ENCODE measurements at places on chromosomes 16 and 17.

DNA sequence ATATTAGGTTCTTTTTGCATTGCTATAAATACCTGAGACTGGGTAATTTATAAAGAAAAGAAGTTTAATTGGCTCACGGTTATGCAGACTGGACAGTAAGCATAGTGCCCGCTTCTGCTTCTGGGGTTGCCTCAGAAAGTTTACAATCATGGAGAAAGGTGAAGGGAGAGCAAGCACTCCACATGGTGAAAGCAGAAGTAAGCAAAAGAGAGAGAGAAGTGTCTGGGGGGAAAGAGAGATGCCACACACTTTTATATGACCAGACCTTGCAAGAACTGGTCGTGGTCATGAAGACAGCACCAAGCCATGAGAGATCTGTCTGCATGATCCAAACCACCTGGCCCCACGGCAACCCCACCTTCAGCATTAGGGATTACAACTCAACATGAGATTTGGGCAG, 45.4 kb downstream of the KCNJ16 start:
- no peak for DNase-seq

DNA sequence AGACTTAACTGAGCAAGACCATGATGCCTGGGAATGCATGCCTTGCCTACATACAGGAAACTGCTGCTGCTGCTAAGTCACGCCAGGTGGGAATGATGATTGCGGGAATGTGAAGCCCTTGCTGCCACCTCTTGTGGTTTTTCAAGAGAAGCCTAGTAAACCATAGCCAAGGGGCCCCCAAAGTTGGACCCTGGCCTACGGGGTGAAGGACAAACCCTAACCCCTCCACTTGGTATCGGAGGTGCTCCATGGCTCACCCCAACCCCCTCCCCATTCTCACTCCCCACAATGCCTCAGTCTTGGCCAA, 233.9 kb downstream of the ZNF423 start:
- DNase-seq = no peak

GRCh38 chr17:29135464-29135863, 44.7 kb downstream of the MYO18A start:
- DNase-seq = peak; percentile 20

- no peak for DNase-seq
Measured at GRCh38 chr17:79590523-79590860, 20.4 kb downstream of the RBFOX3 start.

DNA sequence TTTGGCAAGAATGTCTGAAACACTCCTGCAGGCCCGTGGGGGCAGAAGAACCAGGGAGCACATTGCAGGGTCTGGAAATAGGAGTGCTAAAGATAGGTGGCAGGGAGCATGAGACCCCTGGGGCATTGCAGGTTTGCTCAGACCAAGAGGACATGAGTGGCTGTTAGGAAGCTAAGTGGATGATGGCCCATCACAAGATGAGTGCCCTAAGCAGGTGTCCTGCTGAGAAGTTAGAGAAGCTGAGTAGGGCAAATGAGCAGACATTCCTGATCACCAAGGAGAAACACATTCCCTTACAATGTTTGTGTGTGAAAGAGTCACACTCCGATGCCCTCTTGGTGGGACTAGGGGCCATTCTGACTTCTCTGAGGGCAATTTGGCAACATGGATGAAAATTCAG, 9.9 kb downstream of the MLYCD start:
- DNase-seq = no peak

DNA sequence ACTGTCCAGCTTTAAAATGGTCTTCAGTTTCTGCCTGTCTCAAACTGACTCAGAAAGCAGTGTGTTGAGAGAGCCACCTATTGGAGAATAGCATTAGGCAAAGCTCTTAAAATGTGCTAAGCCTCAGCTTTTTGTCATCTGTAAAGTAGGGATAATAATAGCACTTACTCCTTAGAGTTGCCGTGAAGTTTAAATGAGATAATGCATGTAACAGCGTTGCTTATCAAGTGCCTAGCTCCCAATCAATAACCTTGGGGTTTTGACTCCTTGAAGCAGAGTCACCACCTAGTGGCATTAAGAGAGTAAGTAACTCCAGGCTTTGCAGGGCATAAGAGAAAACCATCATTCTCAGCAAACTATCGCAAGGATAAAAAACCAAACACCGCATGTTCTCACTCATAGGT, 163.3 kb downstream of the HS3ST2 start:
- DNase-seq = no peak

DNA sequence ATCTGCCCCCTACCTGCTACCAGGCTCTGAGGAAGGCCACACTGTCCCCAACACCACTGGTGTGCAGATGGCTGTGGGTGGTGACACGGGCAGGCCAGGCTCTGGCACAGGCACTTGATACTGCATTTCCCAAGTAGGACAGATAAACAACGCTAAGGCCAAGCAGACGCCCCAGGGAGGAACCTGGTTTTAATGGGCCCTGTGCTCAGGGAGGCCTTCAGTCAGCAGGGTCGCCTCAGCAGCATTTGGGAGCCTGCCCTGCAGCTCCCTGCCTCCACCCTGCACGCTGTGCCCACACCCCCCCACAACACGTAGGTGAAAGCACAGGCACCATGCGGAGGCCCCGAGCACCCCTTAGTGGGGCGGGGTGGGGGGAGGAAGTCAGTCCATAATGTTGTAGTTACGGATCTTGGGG, 3.3 kb upstream of the FASN start:
- no peak for DNase-seq

GRCh38 chr17:56610321-56610720, 16.8 kb downstream of the NOG start:
- DNase-seq = no peak

- no peak for DNase-seq
Measured at GRCh38 chr17:30031214-30031869, 85.3 kb upstream of the NSRP1 start.

GRCh38 chr16:83732536-83732935, 75.2 kb upstream of the HSBP1 start:
- no peak for DNase-seq

- no peak for DNase-seq
Measured at GRCh38 chr16:68324780-68325357, 14.1 kb downstream of the PRMT7 start.

GRCh38 chr16:63981639-63982038, 1140.2 kb downstream of the CDH11 start:
- DNase-seq = no peak

DNA sequence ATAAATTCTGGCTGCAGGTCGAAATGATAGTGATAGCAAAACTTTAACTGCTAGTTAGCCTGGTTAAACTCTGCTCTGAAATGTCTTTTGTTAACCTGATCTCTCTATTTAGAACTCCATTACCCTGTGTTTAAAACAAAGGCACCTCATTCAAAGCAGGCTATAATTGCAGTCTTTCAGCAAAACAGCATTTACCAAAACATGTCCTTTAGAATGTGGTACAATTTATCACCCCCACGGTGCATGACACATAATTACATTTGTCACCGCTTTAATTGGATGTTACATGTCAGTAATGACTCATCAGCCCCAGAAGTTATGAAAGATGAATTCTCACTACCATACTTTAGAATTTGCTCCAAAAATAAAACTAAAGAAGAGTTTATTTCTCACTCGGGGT, 295.4 kb downstream of the TOX3 start:
- DNase-seq = no peak

GRCh38 chr17:9230346-9230745, 209.0 kb downstream of the NTN1 start:
- DNase-seq = no peak

DNA sequence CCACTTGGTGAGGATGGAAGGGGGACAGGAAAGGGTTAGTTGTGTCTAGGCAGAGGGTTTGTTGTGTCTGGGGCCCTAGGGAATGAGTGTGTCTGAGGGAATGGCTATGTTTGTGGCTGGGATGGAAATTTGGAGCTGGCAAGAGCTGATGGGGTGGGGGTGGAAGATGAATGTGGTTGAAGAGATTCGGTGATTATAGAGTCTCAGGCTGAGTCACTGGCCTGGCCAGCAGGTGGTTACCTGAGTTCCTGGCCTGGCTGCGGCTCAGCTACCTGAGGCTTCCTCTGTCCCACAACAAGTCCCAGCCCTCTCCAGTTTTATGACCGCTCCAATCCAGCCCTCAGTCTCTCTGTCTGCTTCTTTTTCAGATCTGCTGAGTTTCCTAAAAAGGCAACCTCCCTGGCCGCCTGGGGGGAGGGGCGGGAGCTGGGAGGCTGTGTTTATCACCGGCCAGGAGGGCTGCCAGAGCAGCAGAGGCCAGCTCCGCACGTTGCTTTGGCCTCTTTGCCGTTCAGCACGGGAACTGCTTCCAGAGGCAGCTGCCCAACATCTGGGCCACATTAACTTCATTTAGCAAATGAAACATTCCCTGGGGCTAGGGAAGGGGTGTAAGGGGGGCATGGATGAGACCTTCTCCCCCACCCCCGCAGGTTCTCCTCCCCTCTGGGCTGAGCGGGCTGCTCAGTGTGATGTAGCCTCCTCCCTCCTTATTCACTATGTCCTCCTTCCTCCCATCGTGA, 21.8 kb downstream of the ITGB3 start:
- DNase-seq = no peak

GRCh38 chr17:27236717-27237315, 57.1 kb upstream of the WSB1 start:
- peak; percentile 82 for DNase-seq

DNA sequence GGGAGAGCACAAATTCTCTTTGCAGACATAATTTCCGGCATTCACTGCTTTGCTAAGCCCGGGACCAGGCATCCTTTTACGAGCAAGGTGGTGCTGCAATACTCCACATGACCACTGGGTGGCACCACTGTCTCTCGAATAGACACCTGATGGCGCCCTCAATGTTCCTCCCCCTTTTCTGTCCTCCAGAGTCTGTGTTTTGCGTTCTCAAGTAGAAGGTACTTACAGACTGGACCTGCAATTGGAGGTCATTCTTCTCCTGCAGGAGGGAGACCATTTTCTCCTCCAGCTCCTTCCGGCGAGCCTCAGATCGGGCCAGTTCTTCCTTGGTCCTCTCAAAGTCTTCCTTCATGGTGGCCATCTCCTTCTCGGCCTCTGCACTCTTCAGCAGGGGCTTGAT, 45.2 kb downstream of the MYH13 start:
- peak; percentile 86 for DNase-seq

- no peak for DNase-seq
Measured at GRCh38 chr17:80696456-80696855, 151.8 kb downstream of the RPTOR start.

GRCh38 chr17:46977348-46977747, 1.7 kb downstream of the RPRML start:
- DNase-seq = peak; percentile 20

DNA sequence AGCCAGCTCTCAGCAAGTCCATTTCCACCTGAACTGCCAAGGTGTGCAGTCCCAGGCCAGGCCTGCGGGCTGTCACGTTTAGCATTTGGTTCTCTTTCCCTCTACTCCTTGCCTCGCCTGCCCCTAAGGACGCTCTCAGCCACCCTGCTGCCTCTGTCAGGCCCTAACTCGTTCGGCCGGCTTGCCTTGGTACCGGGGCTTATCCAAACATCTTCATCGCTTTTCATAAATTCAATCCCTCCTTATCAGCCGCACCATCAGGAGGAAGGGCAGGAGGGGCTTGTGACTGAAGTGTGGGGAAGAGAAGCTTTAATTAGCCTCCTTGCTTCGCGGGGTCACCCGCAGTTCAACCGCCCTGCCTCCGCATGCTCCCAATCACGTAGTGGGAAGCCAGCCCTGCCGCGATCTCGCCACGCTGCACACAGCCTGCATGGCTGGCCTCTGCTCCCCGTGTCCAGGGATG, 231.1 kb downstream of the SOX9 start:
- DNase-seq = no peak

- DNase-seq = no peak
Measured at GRCh38 chr17:36024106-36024869, 6.5 kb upstream of the CCL23 start.

GRCh38 chr17:32876417-32877163, at the start of gene MYO1D:
Gene MYO1D (minus strand): TSS chr17:32877124. CDS start chr17:32876872, 252 bp downstream.
- peak; percentile 85 for DNase-seq

DNA sequence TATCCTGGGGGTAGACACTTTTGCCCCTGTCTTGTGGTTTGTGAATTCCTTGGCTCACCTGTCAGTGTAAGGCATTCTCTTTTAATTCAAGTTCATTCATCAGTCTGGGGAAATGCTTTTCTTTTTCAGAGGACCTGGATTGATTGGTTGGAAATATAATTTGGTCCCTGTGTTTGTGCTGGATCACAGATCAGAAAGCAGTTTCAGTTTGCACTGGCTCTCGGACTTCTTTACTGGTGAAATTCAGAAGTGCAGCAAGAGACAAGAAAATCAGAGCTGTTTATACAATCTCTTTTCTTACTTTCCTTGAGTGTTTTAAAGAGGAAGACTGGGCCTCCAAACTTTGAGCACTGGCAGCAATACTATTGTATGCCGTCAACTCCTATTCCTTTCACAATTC, 161.8 kb upstream of the KCNJ16 start:
- no peak for DNase-seq

DNA sequence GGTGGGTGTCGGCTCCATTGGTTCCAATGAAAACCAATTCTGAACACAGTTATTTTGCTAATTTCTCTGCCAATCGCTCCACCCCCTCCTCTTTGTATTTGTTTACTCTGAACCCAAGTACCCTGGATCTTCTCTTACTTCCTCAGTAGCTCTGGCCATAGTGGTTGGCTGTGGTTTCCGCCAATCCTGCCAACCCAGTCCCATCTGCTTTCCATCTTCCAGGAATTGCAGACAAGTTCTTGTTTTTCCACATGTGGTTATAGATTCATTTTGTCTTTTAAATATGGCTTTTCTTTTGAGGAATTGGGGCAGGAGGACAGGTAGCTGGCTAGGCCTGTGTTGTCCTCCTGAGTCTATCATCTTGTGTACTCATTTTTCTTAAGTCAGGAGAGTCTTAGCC, 92.0 kb downstream of the CYLD start:
- DNase-seq = no peak

DNA sequence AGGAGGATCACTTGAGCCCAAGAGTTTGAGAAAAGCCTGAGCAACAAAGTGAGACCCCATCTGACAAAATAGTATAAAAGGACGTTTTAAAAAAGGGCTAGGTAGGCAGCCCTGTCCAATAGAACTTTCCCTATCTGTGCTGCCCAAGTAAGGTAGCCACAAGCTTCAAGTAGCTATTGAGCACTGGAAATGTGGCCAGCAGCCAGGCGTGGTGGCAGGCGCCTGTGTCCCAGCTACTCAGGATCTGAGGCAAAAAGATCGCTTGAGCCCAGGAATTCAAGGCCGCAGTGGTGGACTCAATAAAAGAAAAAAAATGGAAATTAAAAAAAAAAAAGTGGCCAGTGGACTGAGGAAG, 1.5 kb upstream of the NQO1 start:
- DNase-seq = no peak

DNA sequence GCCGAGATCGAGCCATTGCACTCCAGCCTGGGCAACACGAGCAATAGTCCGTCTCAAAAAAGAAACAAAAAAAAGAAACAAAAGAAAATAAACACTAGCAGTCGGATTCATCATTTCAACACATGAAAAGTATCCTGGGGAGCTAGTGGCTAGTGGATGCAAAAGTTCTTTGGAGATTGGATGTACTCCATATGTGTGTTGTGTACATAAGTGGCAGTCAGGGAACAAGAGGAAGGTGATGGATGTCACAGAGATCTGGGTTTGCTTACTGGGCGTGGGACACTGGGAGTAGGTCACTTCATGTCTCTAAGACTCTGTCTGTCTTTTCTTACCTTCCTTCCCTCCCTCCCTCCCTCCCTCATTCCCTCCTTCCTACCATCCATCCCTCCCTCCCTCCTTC, 35.4 kb downstream of the MRC2 start:
- DNase-seq = no peak

- peak; percentile 54 for DNase-seq
Measured at GRCh38 chr17:81396722-81397313, 1.6 kb downstream of the BAHCC1 start.

- no peak for DNase-seq
Measured at GRCh38 chr16:87469169-87469568, 23.7 kb downstream of the ZCCHC14 start.

Measured in activated CD4-positive, alpha-beta T cell treated with anti-CD3 and anti-CD28 coated beads for 48 hours (primary cell).